ENCODE measurements at places on chromosomes 5 and 9. TPM values are rescaled to one million over a fixed set of nuclear protein-coding genes. Genes with fewer than 3 reads are reported as not detected.

DNA sequence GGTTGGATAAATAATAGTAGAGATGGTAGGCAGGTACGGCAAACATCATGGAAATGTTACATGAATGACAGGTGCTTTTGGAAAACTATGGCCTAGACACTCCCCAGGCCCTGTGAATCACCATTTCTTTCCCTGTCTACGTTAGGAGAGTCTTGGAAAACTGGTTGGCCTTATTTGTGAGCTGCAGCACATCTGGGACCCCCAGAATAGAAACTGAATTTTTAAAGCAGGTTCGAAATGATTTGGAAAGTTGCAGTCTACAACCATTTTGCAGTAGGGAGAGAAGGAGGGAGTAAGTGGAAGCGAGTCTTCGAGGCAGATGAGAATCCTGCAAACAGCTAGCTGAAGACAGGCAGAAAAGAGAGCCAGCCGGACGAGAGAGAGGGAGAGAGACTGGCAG lies 13.0 kb downstream of the C1QTNF2 start:
- DNase-seq: no peak

- DNase-seq: no peak
These were observed 12.8 kb downstream of the FAM81B start for GRCh38 chr5:95403996-95404395.

DNA sequence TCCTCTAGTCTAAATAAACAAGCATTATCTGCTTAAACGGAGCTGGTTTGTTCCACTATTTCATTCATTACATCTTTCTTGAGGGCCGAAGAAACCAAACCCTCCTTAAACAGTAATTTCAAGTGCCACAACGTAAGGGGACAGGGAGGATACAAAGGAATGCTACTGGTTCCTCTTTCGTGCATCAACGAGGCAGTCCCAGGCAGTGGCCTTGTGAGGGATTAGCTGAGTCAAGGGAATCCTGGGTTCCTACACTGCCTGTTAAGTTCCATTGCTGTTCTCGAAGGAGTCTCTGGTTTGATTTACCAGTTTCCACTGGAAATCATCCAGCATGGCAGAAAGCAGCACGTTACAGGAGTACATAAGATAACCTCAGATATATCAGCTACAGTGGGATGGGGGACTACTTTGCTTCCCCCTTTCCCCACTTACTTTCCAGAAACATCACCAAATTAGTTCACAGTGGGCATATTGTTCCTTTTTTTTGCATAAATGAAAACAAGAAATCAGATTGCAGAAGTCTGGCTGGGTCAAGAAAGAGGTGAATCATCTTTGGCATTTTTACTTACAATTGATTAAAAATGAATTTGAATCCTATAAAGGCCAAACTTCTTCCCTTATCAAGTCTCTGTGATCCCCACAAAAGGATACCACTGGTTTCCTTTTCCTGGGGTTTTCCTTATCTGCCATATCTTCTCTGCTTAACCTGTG lies 2.5 kb upstream of the RANBP3L start:
- DNase-seq: no peak

- no peak for DNase-seq
These were observed 24.8 kb upstream of the LOX start for GRCh38 chr5:122102825-122103224.

GRCh38 chr5:173762930-173763329 lies 125.2 kb upstream of the CPEB4 start:
- peak; percentile 58 for DNase-seq

- DNase-seq: peak; percentile 76
These were observed 499.5 kb upstream of the BRINP1 start for GRCh38 chr9:119868694-119869093.

DNA sequence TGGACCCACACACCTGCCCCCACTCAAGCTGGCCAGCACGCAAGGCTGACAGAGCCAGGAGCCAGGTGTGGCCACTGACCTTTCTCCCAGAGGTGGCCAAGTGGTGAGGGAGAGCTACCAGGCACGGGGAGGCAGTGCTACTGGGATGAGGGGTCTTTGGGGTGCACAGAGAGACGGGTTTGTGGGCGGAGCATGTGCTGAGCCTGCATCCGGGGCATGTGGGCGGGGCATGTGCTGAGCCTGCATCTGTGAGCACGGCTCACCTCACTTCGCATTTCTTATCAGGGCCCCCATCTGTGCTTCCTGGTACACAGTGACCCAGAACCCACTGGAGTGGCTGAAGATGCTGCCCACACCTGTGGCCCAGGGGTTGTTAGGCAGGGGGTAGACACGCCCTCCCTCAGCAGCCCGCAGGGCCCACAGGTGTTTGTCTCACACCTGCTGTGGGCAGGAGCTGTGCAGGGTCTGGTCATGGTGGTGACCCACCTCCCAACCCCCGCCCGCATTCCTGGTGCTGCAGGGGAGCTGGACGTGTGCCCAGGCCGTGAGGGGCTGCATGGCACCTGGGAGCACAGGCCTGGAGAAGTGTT lies 21.5 kb downstream of the CCDC187 start:
- peak; percentile 50 for DNase-seq

DNA sequence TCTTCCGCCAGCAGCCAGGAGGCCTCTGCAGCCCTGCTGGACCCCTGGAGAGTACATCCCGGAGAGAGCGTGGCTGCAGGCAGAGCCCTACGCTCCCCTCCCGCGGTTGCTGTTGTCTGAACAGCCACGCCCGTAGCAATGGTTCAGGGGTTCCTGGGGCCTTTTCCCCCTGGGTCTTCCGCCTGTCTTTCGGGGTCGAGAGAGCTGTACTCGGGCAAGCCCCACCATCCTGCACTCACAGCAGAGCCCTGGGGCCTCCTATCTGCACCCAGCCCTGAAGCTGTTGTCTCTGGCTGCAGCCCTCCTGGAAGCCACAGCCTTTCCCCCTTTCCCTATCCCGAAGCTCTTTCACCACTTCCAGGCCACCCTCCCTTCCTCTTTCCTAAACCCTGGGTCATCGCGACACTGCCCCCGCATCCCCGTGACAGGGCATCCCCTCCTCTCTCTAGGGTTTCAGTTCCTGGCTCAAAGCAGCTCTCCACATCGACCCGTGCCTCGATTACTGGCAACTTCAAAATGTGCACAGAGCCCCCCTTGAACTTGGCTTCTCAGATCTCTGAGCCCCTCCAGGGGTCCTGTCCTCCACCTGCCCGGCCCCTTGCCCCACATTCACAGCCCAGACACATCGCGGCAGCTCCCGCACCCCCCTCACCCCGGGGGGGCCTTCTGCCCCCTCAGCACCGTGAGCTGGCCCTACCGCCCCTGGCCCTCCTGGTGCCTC lies 43.9 kb upstream of the CEP72 start:
- no peak for DNase-seq

- no peak for DNase-seq
These were observed 7.2 kb upstream of the SMIM32 start for GRCh38 chr5:136200130-136200529.

GRCh38 chr9:68683433-68683832 lies 21.6 kb upstream of the PIP5K1B start:
- no peak for DNase-seq

DNA sequence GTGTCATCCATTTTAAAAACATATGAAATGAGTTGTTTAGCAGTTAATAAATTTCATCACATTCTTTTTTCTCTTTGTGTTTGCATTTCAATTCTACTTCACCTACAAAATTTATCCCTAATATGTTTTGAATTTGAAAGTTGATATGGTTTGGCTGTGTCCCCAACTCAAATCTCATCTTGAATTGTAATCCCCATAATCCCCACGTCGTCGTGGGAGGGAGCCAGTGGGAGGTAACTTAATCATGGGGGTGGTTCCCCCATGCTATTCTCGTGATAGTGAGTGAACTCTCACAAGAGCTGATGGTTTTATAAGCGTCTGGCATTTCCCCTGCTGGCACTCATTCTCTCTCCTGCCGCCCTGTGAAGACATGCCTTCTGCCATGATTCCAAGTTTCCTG lies 200.1 kb downstream of the EPB41L4A start:
- DNase-seq: no peak

DNA sequence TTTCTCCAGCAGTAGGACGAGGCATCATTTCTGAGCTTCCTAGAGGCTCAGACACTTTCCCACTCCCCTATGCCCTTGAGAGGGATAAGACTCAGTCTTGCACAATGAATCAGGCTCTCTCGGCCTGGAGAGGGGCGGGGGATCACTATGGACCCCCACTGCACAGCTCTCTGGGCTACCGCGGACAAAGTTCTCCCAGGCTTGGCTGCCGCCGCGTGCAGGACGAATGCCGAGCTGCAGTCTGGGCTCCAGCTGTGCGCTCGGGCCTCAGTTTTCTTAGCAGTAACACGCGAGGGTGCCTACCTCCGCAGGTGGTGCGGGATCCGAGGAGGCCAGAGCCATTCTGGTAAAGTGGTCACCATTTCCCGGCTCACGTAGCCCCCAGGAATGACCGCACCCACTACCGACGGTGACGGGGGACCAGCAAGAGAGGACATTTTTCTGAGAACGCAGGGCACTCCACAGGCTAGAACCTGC lies 3.4 kb upstream of the MYORG start:
- DNase-seq: no peak

- DNase-seq: no peak
These were observed 48.9 kb downstream of the BOD1 start for GRCh38 chr5:173567548-173567947.

DNA sequence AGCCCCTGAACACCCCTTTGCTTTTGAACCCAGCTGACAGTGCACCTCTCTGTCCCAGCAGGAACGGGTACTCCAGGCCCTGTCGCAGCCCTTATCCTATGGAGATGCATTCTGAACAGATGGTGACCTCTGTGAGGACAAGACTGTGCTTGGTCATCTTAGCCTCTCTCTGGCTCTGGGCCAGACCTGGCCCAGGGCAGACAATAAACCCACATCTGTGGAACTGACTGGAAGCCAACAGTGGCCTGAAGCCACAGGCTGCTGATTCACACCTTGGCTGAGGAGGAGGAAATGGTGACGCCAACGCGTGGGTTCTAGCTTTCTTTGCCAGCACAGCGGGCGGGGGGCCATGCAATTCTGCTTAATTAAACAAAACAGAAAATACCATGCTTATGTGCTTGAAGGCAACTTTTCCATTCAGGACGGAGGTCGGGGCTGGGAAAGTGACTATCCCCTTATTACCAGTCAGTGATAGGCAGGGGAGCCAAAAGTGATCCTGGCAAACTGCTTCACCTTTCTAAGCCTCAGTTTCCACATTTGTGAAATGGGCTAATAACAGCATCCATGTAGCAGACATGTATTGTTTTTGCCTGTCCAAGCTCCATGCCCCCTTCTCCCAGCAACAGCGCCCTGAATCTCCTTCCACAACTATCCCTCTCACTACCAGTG lies 10.8 kb downstream of the SH3PXD2B start:
- peak; percentile 53 for DNase-seq

GRCh38 chr5:83510260-83510659 lies 38.7 kb downstream of the VCAN start:
- DNase-seq: no peak

DNA sequence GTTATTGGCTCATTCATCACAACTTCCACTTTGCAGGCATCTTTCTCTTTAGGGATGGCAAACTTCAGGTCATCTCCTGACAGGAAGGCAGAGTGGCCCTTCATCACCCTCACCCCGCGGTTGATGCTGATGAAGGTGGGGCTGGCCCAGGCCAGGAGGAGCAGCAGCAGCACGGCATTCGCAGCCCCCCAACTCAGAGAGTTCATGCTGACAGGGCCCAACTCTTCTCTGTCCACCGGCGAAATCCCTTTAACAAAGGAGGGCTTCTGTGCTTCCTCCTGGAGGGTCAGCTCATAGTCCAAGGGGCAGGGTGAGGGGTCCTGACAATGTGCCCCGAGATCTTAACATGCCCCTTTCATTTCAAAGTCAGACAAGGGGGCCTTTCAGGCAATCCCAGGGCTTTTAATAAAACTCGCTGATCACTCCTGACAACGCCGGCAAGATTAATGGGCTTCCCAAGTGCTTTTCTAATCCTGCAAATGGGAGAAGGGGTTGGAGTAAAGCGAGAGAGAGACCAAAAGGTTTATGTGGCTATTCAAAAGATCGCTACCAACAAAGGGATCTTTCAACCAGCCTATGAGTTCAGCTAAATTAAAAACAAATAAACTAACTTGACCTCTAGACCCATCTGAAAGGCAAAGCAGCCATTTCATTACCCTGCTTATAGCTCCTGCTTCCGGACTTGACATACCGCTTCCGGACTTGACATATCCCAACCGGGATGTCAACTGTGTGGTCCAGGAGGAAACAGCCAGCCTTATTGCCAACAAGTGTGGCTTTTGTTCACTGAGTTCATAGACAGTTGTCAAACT lies 41.2 kb downstream of the FREM1 start:
- DNase-seq: no peak

GRCh38 chr5:16160706-16161105 lies 18.9 kb downstream of the MARCHF11 start:
- DNase-seq: no peak

DNA sequence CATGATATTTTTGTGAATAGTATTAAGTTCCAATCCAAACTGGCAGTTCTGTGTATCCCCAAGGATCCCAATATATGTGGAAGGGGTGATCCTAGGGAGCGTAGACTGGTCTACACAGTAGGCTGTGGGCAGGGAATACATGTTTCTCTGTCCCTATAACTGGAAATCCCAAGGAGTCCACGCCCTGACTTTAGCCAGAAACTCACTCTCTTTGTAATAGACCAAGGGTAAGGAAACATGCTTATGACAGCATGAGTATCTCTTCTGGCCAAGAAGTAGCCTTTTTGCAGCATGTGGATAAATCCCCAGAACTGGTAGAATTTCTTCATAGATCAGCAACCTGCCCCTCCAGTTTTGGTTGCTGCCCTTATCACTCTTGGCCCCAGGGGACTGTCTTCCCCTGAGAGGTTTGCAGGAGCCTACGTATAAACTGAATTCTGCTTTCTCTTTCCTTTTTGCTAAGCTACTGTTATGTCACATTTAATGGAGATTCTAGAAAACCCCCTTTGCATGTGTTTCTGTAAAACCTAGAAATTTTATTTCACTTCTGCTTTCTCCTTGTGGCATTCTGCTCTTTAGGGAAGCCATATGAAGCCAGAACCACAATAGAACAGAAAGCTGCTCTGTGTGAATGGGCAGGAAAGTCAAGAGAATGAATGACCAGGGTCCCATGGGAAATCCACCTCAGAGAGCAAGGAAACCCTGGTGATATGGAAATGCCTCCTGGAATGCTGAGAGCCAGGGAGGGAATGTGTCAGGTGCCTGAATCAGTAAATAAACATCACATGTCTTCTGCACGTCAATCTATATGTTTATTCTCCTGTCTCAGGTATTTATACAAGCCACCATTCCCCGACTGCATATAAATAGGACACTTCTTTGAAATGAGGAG lies 3.5 kb downstream of the IFNA2 start:
- DNase-seq: no peak

DNA sequence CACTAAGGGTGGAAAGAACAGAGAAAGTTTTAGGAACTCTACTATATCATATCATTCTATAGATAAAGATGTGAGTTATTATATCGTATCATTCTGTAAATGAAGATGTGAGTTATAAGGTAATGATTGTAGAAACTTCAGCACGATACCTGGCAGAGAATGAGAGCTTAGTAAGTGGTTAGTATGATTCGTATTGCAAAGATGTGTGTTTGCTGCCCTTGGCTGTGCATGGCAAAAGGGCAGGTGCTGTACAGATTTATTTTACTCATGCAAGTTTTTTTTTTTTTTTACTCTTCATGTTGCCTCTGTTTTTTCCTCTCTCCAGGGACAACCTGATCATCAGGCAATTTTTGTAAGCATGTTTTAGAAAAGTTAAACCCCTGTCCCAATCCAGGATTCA lies 83.3 kb downstream of the EGFLAM start:
- no peak for DNase-seq

GRCh38 chr9:126773004-126773607 lies 31.7 kb upstream of the ZBTB43 start:
- DNase-seq: no peak

Gene PLPP7
- 2.9 TPM for total RNA-seq

Gene CDH9
- total RNA-seq: not detected

Gene FCHSD1
- 28.3 TPM for total RNA-seq

Gene CENPK
- 1.5 TPM for total RNA-seq

Gene AHRR
- 0.88 TPM for total RNA-seq

Gene HSD17B3
- total RNA-seq: not detected

Gene HTR4
- not detected for total RNA-seq

Gene PCDHAC1
- total RNA-seq: 3.7 TPM

Gene IFNA5
- total RNA-seq: not detected

Data from thyroid gland (tissue), 4 donors.